Suppressor macrophage treated with lipopolysaccharide for 4 hours (primary cell): ENCODE measurements at places on chromosomes 1 and 21.
A peak's percentile ranks its signal among the peaks of the same experiment; 100 is the strongest.

GRCh38 chr1:20276485-20277159 lies 14.1 kb upstream of the VWA5B1 start:
- DNase-seq, result no peak

DNA sequence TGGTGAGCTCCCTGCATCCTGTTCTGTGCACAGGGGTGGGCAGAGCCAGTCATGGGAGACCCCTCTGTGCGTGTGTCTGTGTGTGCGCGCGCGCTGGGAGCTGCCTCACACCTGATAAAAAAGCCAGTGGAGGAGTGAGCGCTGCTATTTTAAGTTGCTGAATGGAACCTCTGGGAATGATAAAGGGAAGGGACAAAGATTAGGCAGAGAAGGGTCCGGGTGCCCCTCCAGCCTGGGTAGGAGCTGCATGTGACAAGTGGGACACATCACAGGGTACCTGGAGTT lies 847 bp downstream of the ADORA1 start:
- DNase-seq, result no peak

DNA sequence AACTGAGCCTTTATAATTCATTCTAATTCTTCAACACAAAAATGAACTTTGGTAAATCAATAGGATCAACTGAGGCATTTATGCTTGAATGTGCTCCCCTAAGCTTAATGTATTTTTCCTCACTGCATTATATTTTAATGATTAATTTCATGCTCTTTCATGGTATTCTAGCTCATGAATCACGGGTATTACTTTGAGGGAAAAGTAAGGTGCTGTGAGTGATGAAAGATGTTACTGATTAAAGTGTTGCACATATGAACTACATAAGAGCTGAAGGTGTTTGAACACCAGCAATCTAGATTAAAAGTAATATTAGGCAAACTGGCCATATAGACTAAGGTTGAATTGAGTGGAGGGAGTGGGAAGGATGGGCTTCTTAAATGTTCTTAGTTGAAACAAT lies 1.9 kb downstream of the DPYD start:
- no peak for DNase-seq

- peak; percentile 9 for DNase-seq
Observed at GRCh38 chr1:11571906-11572616, 82.2 kb downstream of the FBXO2 start.
